Endothelial cell of coronary artery (primary cell): ENCODE measurements at places on chromosomes 5 and 9. TPM values are rescaled to one million over a fixed set of nuclear protein-coding genes. Genes with fewer than 3 reads are reported as not detected.

Gene MEGF10
- 0.09 and 0.36 TPM in 2 replicates for total RNA-seq

Gene GABRA6
- total RNA-seq = not detected in 2 replicates

Gene PCDH1
- 181 and 222 TPM in 2 replicates for total RNA-seq

Gene RAB14
- total RNA-seq = 25.4 and 34.2 TPM in 2 replicates

Gene ISL1
- total RNA-seq = not detected in 2 replicates

Gene FXN
- total RNA-seq = 2.5 and 3.7 TPM in 2 replicates

Gene ZSWIM6
- 19.0 and 25.0 TPM in 2 replicates for total RNA-seq
